ENCODE measurements at places on chromosomes 4 and X. TPM values are rescaled to one million over a fixed set of nuclear protein-coding genes. Genes with fewer than 3 reads are reported as not detected.

The GPR173 gene
- total RNA-seq = 2.2 TPM

The MAGEB1 gene
- total RNA-seq = not detected

The PDGFC gene
- total RNA-seq = 6.1 TPM

The NSG1 gene
- total RNA-seq = 3.3 TPM

The ARMCX1 gene
- total RNA-seq = 5.7 TPM

The DBET gene
- not detected for total RNA-seq

The SSX2 gene
- not detected for total RNA-seq

The CPE gene
- total RNA-seq = 33.9 TPM

The LSM6 gene
- total RNA-seq = 22.2 TPM

The MAGED4 gene
- total RNA-seq = 8.5 TPM

The FOXR2 gene
- total RNA-seq = not detected

The UGT2B17 gene
- total RNA-seq = 534 TPM

The VCX2 gene
- total RNA-seq = not detected

The SASH3 gene
- total RNA-seq = 7.2 TPM

The PHKA1 gene
- 3.8 TPM for total RNA-seq

The ENOPH1 gene
- 15.6 TPM for total RNA-seq

The RAI2 gene
- total RNA-seq = 3.6 TPM

The FSTL5 gene
- total RNA-seq = not detected

The ZNF732 gene
- not detected for total RNA-seq

The GC gene
- not detected for total RNA-seq

The FGA gene
- 0.84 TPM for total RNA-seq

The MAP7D2 gene
- total RNA-seq = 1.5 TPM

The DDX53 gene
- total RNA-seq = not detected

The S100G gene
- not detected for total RNA-seq

The NAP1L3 gene
- 4.7 TPM for total RNA-seq

The FMR1NB gene
- not detected for total RNA-seq

The GPR50 gene
- total RNA-seq = not detected

The HSFX1 gene
- total RNA-seq = 1.8 TPM

The IL21 gene
- total RNA-seq = not detected

The EFHC2 gene
- total RNA-seq = 1.9 TPM

The PDHA1 gene
- total RNA-seq = 363 TPM

The GPR82 gene
- 0.57 TPM for total RNA-seq

The POLN gene
- 4.6 TPM for total RNA-seq

The GPR119 gene
- total RNA-seq = not detected

The CT83 gene
- not detected for total RNA-seq

The FOXP3 gene
- not detected for total RNA-seq

The LDB2 gene
- total RNA-seq = 4.7 TPM

The POU4F2 gene
- not detected for total RNA-seq

The PLK4 gene
- 8.7 TPM for total RNA-seq
